ENCODE measurements at places on chromosomes 1 and 21. TPM values are rescaled to one million over a fixed set of nuclear protein-coding genes. Genes with fewer than 3 reads are reported as not detected.

The PDPN gene
- not detected for total RNA-seq

The GSTM2 gene
- 4.5 TPM for total RNA-seq

The DAB1 gene
- total RNA-seq: not detected

The SLC6A17 gene
- total RNA-seq: 5.6 TPM

The LCE1A gene
- not detected for total RNA-seq

The FCN3 gene
- total RNA-seq: not detected

The PLPPR5 gene
- total RNA-seq: not detected

The FNDC5 gene
- total RNA-seq: 0.54 TPM

All from A549 treated with CpdA at 1 μM for 4 hours (cell line).